ENCODE measurements at places on chromosomes 1 and 21.

- DNase-seq: no peak
Observed at GRCh38 chr1:18807334-18808063, 52.0 kb downstream of the TAS1R2 start.

GRCh38 chr1:117631359-117632160 is 25.7 kb downstream of the TENT5C start:
- no peak for DNase-seq

- DNase-seq: no peak
Observed at GRCh38 chr1:94753171-94753972, 66.8 kb upstream of the SLC44A3 start.

DNA sequence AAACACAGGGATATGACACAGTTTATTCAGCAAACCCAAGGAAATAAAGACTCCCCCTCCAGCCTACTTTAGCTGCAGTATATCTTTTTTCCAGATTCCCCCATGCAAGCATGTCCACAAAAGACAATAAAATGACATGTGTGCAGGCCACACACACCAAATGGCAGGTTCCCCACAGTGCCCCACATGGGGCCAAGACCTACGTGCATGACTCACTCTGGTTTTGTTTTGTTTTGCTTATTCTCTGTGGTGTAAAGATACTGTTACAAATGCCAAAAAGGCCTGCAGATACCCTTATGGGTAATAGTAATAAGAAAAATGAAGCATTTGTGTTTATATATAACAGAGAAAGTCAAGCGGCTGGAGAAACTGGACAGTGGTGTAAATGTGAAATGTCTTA is 71.6 kb downstream of the RD3 start:
- DNase-seq: no peak

GRCh38 chr1:39919545-39919944 is 17.8 kb upstream of the MYCL start:
- peak; percentile 31 for DNase-seq

DNA sequence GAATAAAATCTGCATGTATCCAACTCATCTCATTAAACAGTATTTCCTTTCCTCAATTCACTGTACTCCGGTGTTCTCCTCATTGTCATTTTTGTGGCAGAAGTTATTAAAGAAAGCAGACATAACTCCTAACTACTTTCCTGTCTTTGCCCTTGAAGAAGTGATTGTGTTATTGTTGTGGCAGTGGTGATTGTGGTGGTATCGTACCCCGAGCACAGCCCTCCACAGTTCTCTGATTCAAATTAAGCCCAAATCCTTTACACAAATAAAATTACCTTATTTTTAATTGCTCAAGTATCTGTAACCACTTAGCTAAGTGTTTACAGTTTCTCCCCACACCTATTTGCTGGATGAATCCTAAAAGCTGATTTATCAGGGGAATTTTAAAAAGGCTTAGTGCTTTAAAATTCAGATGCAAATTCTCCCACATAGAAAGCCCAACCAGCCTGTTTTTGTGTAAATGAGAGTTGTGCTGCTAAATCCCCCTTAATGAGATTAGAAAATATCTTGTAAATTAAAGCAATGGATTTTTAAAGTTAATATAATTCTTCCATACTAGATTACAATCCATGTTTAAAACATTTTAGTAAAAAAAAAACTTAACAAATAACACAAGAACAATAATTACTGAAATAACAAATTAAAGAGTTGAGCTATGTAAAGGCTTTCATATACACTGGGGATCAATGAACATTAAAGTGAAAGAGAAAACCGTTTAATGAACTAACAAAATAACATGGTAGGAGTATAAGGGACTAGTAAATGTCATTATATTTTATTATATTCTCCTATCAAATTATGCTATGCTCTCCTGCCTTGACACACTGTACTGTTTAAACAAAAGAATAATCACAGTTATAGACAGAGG is 259.0 kb downstream of the NEGR1 start:
- DNase-seq: no peak

DNA sequence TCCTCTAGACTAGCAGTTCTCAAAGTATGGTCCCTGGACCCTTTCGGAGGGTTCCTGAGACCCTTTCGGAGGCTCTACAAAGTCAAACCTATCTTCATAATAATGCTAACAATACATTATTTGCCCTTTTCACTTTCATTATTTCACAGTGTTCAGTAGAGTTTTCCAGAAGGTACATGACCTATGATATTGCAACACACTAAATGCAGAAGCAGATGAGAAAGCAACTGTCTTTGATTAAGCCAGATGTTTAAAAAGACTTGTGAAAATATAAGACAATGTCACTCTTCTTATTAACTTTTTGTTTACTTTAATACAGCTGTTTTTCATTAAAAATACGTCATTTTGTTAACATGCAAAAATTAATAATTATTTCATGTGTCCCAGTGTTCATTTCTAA is 5.8 kb downstream of the KCNJ10 start:
- no peak for DNase-seq

GRCh38 chr1:185679220-185679619 is 55.0 kb upstream of the HMCN1 start:
- DNase-seq: no peak

DNA sequence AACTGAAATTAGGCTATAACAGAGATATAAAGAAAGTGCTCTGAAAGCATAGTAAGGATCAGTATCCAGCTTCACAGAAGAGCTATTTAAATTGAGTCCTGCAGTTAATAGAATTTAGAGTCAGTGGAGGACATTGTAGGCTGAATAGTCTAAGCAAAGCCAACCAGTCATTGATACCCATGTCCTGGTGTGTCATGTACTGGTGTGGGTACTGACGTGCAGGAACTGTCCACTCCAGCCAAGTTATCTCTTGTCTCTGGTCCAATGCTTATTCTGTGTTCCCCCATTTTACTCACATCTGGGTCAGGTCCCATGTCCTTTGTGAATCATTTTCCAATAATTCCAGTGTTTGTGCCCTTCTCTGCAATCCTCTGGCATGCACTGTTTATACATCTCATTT is 90.0 kb downstream of the MACF1 start:
- DNase-seq: no peak

DNA sequence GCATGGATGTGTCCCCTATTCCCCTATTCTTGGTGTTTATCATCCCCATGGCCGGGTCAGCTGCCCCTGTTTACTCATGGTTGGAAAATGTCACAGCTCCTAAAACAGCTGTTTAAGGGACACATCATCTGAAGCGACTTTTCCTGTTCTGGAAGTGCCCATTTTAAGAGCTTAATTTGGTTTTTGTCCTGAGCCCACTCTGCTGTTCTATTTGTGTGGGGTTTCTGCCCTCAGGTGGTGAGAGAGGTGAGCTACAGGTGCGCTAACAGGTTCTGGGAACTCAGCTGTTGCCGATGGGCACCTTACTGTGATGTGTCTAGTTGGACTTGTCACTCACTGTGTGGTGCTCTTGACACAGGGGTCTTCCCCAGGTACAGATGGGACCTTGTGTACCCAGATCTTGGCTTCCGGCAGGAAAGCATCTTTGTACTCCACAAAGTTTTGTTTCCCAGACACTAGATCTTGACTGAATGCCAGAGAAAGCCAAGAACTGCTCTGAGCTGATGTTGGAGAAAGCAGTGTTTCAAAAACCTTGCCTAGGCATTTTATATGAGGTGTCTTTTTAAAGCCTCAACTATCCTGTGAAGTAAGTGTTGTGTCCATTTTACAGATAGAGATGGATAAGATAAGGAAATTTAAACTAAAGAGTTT is 59.0 kb upstream of the CD1D start:
- peak; percentile 58 for DNase-seq

DNA sequence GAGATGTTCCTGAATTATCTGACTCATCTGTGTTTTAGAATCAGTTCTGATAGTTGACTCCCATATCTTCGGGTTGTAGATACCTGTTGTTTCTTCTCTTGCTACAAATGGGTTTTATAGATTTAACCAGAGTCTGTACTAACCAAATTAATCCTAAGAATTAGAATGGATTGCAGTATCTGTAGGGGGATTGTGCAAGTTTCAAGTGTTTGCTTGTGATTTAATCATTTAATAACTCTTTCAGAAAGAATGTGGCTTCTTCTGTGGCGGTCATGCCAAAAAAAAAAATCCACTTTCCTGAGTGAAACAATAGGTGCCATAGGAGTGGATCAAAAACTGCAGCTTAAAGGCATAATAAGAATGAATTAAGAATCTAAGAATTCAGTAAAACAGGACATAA is 9.4 kb downstream of the IPO9 start:
- no peak for DNase-seq

DNA sequence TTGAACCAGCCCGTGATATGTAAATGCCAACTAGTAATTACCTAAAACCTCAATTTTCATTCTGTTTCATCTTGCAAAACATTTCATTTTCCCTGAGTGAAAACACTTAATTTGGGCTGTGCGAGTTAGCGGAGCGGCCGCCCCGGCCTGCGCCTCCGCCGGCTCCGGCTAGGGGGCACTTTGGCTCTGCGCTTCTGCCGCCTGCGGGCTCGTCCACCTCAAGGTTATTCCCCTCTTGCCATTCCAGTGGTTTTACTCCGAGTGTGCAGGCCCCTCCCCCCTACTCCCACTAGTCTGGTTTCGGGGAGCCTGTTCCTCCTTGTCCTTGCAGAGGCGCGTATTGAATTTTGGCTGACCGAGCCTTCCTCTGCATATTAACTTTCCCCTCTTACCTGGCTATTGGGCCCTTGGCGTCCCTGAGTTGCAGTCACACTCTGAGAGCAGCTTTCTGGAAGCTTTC is 55.6 kb downstream of the PEX14 start:
- peak; percentile 67 for DNase-seq

GRCh38 chr21:17699524-17700189 is 87.0 kb upstream of the BTG3 start:
- DNase-seq: no peak

- DNase-seq: no peak
Observed at GRCh38 chr1:119713749-119714456, 2.2 kb downstream of the PHGDH start.

- no peak for DNase-seq
Observed at GRCh38 chr1:85356130-85356529, 79.7 kb upstream of the BCL10 start.

DNA sequence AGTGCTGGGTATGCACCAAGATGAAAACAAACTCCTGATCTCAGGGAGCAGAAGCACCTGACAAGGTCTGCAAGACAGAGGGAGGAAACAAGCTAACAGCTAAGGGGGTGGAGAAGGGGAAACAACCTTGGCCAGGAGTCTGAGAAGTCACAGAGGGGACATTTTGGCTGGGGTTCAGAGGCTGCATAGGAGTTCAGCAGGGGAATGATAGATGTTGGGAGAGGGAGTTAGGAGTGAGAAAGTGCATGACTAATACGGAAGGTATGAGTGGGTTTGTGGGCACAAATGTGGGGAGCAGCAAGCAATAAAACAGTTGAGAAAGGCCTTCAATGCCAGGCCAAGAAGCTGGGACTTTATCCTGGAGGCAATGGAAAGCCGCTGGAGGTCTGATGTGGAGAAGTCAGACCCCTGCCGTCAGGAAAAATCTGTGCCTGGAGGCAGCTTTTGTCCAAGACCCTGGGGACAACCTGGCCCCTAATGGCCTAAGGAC is 16.4 kb downstream of the EPHA2 start:
- DNase-seq: no peak

DNA sequence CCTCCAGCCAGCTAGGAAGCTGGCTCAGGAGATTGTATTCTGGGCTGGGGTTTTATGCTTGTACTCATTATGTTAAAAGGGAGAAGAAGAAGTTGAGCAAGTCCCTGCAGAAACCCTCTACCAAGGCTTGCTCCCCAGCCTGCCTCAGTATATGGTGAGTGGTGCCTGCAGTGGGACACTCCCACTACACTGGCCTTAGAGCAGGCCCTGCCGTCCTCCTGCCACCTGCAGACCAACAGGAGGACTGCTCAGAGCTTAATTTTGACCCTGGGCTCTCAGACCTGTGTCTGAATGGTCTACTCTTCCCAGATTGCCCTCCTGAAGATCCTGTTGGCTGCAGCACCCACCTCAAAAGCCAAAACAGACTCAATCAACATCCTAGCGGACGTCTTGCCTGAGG is 13.0 kb downstream of the STRIP1 start:
- no peak for DNase-seq

- no peak for DNase-seq
Observed at GRCh38 chr1:19866758-19867157, 15.4 kb upstream of the OTUD3 start.

- DNase-seq: no peak
Observed at GRCh38 chr1:33056426-33056825, 19.7 kb upstream of the AK2 start.

DNA sequence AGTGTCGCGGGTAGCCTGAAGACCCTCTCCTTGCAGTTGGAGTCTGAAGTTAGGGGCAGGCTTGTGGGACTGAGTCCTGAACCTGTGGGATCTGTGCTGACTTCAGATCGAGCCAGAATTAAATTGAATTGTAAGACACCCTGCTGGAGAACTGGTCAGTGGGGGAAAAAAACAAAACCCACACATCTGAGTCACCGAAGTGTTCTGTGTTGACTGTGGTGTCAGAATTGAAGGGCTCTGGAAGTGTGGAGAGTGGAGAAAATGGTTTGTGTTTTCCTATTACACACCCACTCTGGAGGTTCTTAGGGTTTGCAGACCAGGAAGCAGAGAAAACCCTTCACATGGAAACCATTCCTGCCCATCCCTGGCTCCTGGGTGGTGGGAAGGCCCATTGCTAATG is 209.5 kb upstream of the GALNT2 start:
- no peak for DNase-seq

GRCh38 chr21:38277501-38278131 is 20.8 kb downstream of the KCNJ15 start:
- no peak for DNase-seq

- no peak for DNase-seq
Observed at GRCh38 chr1:114259511-114260160, 106.0 kb upstream of the SYT6 start.

GRCh38 chr21:25925064-25925800 is 190.5 kb downstream of the GABPA start:
- DNase-seq: no peak
